Activated naive CD4-positive, alpha-beta T cell (primary cell): ENCODE measurements at places on chromosomes 3 and 15.

DNA sequence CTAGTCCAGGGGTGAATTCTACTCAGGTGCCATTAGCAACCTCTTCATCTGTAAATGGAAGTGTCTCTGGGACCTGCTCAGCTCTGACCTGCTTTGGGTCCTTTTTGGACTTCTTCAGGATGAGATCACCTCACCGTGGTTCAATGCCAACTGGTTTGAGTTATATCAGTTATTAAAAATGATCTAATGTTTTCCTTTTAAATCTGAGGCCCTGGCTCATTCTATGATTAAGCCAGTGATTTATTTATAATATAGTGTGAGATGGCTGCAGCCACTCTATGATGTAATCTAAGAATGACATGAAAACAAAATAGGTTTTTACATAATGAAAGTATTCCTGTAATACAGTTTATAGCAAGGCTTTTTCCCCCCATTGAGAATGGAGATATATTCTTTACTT is 79.4 kb downstream of the LPP start:
- no peak for DNase-seq

DNA sequence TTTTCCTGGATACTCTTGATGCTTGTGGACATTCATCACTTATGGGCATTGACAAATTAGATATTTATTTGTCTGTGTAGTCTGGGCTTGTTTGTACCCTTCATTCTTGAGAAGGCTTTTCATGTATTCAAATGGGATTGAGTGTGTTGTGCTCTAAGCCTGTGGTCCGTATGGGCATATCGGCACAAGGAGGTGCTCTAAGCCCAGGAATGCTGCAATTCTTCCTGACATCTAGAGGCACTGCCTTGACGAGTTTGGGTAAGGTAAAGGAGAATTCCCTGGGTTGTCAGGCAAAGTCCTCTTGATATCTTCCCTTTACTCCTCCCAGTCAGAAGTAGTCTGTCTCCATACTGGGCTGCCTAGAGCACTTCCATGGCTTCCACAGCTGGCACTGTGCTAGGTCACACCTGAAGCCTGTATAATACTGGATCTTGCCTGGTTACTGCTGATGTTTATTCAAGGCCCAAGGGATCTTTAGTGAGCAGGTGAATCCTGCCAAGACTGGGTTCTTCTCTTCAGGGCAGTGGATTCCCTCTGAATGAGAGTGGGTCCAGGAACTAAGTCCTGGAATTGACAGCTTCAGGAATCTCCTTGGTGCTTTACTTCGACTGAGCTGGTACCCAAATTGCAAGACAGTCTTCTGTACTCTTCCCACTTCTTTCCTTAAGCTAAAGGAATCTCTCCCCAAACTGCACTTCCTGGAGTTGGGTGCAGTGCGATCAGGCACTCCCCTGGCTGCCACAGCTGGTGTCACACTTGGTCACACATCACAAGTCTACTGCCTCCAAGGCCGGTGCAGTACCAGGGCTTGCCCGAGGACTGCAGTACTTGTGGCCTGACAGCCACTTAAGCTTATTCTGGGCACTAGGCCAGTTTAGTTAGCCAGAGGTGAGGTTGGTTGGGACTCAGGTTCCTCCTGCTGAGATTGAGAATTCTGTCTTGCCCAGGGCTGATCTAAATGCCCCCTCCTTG is 46.0 kb downstream of the GALK2 start:
- no peak for DNase-seq

DNA sequence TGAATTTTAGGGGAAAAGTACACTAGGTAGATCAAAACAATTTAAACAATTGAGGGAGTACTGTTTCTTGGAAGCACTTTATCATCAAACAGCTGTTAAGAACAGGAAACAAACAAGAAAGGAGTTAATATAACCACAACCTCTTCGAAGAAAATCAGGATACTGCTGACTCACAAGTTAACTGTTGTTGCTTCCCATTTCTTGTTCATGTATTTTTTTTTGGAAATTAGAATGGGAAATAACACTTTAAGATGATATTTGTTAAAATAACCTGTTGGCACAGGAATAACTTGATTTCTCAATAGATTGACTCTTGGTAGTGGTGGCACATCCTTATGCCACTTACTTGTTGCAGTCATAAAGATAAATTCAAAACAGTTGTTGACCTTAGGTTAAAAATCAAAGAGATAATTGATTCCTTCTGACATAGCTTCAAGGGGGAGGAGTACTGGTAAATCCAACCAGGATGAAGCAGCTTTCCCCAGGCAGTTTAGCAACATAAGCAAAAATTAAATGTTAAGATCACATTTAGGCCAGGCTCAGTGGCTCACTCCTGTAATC is 3.3 kb downstream of the BNIP2 start:
- DNase-seq, result no peak

DNA sequence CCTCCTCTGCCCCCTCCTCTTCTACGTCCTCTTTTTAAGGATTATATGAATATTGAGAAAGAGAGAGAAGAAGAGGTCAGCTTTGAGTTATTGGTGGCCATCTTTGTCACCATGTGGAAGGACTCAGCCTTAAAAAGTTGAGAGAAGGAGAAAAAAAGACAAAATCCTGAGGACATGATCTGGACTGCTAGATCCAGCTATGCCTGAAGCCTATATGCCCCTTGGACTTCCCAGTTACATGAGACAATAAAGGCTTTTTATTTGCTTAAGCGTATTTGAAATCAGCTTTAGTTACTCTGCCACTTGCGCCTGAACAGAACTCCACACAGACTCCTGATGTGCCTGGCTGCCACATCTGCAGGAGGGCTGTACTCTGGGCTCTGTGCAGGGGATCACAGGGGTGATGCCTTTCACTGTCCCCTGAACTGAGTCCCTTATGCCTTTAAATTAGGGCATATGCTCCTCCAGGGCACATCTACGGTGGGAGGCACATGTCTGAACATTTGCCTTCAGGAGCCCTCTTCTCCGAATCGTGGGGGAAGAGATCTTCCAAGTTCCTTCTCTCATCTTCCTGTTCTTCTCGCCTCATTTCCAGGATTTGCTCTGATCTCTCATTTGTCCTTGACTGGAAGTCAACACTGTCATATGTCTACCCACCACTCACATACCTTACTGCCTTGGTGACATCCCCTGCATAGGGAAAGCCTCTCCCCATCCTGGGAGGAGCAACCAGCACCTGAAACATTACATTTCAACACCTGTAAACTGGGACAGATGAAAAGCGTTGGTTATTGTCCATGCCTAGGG is 14.0 kb upstream of the PLA2G4E start:
- DNase-seq, result no peak

GRCh38 chr3:190339130-190339529 is 16.9 kb upstream of the CLDN1 start:
- no peak for DNase-seq

GRCh38 chr3:72560846-72561675 is 287.2 kb downstream of the SHQ1 start:
- DNase-seq, result no peak

DNA sequence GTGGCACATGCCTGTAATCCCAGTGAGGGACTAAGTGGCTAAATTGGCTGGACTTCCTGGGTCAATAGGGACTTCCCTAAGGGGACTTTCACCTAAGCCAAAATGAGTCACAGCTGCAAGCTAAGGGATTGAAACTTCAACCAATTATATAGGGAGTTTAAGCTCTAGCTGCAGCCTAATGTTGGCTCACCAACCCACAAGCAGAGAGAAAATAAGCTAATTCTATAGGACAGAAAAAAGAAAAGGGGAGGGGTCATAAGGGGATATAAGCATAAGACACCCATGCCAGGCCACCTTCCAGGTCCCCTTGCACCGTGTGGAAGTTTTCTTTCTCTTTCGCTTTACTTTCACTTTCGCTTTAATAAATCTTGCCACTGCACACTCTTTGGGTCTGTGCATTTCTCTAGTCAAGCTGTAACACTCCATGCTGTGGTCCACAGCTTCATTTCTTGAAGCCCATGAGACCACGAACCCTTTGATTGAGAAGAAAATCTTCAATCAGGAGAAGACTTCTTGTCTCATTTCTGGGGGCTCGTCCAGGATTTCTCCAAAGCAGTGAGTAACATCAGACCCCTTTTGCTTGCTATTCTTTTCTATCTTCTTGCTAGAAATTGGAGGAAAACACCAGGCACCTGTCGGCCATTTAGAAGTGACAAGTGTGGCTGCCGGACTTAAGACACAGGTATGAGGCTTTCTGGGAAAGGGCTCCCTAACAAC is 192.3 kb downstream of the IGSF11 start:
- DNase-seq, result no peak

- DNase-seq, result no peak
Measured at GRCh38 chr15:65027593-65027992, 1.8 kb downstream of the MTFMT start.

- no peak for DNase-seq
Measured at GRCh38 chr3:126343649-126344035, 13.6 kb downstream of the KLF15 start.

DNA sequence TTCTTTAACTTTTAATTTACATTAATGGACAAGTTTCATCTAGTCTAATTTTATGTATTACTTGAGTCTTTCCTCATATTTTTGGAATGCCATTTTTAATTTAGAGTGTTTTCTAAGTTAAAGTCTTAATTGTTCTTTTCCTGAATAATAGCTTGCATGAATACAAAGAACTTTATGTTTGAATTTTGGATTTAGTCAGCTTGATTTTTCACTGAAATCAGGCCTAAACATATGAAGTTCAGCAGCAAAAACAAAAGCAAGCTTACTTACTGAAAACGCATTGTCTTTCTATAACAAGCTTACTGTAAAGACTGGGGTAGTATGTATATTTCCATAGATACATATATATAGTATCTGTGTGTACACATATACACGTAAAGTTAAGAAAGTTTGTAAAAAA is 126.0 kb downstream of the ZBTB20 start:
- DNase-seq, result no peak

- no peak for DNase-seq
Measured at GRCh38 chr3:28924744-28925360, 356.0 kb upstream of the RBMS3 start.

DNA sequence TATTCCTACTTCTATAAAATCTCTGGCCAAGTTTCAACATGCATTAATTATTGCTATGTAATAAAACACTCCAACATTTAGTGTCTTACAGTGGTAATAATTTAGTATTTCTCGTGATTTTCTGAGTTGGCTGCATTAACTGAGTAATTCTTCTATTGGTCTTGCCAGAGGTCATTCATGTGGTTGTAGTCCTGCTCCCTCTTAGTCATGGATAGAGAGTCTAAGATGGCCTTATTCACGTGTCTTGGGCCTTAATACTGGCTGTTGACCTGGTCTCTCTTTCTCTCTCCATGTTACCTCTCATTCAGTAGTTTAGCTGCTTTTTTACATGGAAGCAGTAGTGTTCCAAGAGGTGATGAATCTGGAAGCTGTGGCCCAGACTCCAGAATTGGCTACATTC is 140.1 kb upstream of the ZBTB20 start:
- no peak for DNase-seq

- DNase-seq, result peak; percentile 36
Measured at GRCh38 chr3:25648107-25648535, 16.6 kb downstream of the TOP2B start.

GRCh38 chr15:60656481-60656880 is 177.5 kb upstream of the ICE2 start:
- DNase-seq, result no peak

DNA sequence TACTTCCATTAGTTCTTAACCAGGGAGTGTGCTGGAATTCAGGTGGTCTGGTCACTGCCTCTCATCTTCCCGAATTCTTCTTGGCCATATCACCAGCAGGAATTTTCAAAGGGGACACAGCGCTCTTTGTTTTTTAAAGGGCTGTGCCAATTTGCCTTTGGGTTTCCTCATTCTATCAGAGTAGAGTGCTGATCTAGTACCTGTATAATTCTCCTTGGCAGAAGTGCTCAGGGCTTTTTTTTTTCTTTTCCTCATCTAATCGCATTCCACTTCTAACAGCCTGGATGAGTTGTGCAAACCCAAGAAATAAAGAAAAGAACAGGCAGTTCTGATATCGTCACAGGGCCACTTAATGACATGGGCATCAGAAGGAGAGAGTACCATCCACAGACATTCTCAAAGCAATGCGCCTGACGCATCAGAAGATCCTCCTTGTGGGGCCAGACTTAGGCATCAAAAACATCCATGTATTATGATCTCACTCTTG is 121.0 kb downstream of the ASB7 start:
- DNase-seq, result no peak

- DNase-seq, result no peak
Measured at GRCh38 chr3:74469151-74469550, 145.3 kb downstream of the CNTN3 start.

DNA sequence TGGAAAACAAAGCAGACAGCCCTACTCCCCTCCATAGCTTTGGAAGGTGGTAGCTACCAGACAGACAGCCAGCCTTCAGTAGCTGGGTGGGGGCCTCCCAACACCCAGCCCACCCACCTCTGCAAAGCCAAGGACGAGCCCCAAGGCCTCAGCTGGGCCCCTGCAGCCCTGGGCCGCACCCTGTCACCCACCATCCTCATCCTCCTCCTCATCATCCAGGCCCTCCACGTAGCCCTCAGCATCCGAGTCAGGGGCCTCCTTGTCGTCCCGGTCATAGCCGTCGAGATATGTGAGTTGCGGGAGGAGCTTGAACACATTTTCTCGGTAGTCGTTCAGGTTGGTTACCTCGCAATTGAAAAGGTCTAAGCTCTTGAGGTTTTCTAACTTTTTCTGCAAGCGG is 36.5 kb downstream of the ANP32A start:
- no peak for DNase-seq

- DNase-seq, result no peak
Measured at GRCh38 chr15:22887157-22887951, 48.9 kb downstream of the NIPA2 start.

DNA sequence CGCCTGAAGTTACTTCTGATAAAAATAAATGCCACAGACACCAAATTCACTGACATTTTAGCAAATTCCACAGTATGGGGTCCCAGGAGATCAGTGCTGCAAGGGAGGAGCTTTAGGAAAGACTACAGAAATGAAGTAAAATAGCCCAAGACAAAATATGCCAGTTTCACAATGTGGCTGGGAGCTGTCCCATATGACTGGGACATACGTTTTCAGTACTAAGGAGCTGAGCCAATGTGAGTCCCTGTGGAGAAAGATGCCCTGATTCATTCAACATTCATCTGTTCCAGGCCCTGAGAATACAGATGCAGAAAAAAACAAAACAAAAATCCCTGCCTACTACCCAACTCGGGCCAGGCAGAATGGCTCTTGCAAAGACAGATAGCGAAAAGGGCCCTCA is 63.4 kb upstream of the FAM174B start:
- no peak for DNase-seq

GRCh38 chr3:62378921-62379320 is 5.6 kb upstream of the FEZF2 start:
- DNase-seq, result no peak
